ENCODE measurements at places on chromosomes 1 and 21. TPM values are rescaled to one million over a fixed set of nuclear protein-coding genes. Genes with fewer than 3 reads are reported as not detected.

TINAGL1 gene
- 117 TPM for total RNA-seq

STYXL2 gene
- 94.3 TPM for total RNA-seq

SPRR2A gene
- not detected for total RNA-seq

FAAH gene
- 6.4 TPM for total RNA-seq

MATN1 gene
- not detected for total RNA-seq

DNA sequence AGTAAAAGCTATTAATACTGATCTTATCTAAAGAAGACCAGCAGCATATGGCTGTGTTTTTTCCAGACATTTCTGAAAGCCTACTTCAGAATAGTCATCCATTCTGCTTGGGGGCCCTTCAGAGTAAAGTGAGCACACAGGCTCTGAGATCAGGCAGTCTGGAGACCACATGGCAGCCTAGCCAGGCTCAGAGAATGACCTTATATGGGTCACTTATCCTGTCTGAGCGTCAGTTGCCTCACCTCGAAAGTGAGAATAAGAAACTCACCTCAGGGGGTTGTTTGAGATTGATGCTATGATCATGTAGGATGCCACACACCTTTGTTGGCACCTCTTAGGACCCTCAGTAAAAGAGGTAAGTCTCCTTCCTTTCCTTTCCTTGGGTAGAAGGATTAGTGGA lies 270.4 kb downstream of the GRIK1 start:
- no peaks in the 10 kb centered on the region for H3K4me1 ChIP-seq
- H3K4me3 ChIP-seq, result no peak overlapping the region
- H3K27ac ChIP-seq, result no peak overlapping the region
- no peak for DNase-seq

DNA sequence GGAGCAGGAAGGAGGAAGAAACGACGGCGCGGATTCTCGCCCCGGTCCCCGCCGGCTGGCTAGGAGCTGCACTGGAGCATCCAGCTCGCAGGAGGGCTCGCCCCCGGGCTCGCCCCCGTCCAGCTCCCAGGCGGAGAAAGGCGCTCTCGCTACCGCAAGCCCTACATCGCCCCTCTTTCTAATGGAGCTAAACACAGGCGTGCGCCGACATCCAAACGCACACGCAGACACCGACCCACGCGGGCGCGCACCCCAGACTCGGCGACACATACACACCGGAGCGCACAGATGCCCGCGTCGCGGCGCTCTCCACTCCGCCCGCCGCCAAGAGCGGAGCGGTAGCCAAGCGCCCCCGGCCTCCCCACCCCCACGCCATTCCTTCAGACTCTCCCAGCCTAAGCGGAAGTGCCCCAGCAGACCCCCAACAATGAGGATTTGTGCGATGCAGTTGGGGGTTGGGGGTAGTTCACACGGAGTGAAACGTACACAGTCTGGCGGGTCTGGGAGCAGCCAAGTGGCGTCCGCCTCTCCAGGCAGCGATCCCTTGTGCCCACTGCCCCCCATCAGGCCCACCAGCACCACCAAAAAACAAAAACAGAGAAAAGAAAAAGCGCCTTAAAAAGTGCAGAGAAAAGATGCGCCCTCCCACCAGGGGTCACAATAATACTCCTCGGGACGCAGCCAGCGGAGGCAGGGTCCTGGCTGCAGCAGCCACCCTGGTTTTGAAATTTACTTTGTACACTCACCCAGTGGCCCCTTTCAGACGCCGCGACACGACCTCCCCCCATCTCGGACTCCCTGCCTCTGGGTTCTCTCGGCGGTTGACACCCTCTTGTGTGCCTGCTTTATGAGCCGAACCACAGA lies 1.4 kb downstream of the DAB1 start:
- peaks cover 45% of the 10 kb centered on the region for H3K27me3 ChIP-seq
- H3K27ac ChIP-seq, result no peak overlapping the region
- H3K4me3 ChIP-seq, result peak overlapping the region; percentile 49

DNA sequence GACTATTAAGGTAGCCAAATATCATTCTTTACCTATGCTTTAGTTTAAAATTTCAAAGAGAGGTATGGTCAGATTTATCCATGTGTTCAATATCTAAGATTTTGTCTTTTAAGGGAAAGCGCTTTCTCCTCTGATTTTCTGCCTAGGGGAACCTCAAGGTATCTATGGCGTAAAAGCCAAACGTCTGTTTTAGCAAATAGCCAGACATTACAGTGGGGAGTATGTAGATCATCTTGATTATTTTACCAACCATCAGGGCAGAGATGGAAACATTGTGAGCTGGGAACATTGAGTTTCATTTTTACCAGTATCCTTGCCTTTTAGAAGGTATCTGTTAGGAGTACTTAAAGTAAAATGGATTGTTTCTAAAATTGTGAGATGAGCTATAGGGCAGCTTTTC lies 71.0 kb downstream of the LEPR start:
- H3K27me3 ChIP-seq, result no peaks in the 10 kb centered on the region
- H3K4me1 ChIP-seq, result no peaks in the 10 kb centered on the region
- no peaks in the 10 kb centered on the region for H3K36me3 ChIP-seq
- no peak overlapping the region for H3K4me3 ChIP-seq

DNA sequence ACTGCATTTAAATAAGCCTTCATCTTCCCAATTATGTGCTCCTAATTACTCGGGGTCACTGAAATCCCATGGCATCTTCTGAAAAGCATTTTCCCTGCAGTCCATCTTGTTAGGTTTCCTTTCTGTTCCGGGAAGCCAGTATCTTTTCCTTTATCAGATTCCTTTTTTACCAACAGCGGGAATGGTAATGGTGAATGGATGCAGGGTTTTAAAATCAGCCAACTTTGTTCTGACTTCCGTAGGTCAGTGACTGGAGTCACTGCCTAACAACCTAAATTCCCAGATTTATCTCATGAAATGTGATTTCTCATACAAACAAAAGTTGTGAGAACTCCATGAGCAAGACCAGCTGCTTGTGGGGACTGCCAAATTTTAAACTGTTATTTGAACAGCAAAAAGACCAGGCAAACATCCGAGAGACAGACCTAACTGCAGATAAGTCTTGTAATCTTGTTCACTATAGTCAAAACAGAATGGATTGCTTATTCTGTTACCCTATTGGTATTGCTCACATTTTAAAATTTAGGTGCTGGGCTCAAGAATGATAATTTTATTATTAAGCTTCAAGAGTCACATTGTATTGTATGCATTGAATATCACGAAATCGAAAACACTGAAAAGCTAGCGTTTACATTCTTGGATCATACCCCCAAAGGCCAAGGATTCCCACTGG lies 1.2 kb upstream of the RWDD3 start:
- peaks cover 31% of the 10 kb centered on the region for H3K4me1 ChIP-seq
- peak overlapping the region; percentile 86 for H3K27ac ChIP-seq
- DNase-seq, result no peak
- no peaks in the 10 kb centered on the region for H3K27me3 ChIP-seq
- H3K36me3 ChIP-seq, result no peaks in the 10 kb centered on the region

DNA sequence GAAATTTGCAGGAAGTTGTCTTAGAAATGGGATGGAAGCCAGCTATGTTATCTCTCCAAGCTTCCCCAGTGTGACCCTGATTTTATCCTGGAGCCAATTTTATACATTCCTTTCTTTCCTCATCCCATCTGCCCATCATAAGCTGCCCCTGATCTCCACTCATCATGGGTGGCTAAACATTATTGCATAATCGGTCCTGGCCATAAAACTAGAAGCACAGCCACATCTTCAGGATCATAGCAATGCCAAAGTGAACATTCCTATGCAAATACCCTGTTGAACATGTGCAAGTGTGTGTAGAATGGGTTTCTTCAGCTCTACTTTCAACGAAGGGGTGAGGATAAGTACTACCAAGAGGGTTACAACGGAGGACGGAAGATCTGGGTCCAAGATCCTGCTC lies 50.6 kb upstream of the COG2 start:
- H3K4me1 ChIP-seq, result no peaks in the 10 kb centered on the region
- no peak for DNase-seq
- H3K36me3 ChIP-seq, result no peaks in the 10 kb centered on the region
- no peak overlapping the region for H3K27ac ChIP-seq
- no peaks in the 10 kb centered on the region for H3K27me3 ChIP-seq
